ENCODE measurements at places on chromosomes 6 and 20.

DNA sequence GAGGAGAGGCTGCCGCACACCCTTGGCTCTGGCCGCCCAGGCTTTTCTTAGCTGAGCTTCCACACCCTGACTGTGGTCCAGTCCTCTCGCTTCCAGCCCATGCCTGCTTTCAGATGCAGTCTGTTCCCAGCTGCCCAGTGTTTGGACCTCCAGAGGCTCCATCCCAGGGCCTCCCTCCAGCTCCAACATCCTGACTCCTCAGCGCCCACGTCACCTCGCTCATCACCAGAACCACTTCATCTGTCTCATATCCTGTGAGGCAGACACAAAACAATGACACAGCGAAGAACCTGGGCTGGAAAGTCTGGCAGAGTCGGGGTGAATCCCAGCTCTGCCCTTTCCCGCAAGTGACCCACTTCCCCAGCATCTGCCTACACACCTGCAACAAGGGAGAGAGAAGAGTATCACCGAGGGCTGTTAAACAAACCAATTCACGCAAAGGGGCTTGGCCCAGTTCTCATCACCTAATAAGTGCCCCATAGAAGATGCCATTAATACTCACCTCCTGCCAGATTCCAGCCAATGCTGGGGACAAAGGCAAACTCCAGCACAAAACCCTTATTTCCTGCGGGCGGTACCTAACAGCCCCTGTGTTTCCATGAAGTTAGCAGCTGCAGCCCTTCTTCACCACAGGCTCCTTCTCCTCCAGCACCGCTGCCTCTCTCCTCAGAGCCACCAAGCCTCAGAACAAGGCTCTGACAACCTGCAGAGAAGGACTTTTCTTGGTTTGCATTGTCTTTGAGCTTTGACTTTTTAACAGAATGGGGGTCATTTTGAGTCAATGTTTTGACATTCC, 133.4 kb upstream of the CDH4 start:
- no peak for DNase-seq

DNA sequence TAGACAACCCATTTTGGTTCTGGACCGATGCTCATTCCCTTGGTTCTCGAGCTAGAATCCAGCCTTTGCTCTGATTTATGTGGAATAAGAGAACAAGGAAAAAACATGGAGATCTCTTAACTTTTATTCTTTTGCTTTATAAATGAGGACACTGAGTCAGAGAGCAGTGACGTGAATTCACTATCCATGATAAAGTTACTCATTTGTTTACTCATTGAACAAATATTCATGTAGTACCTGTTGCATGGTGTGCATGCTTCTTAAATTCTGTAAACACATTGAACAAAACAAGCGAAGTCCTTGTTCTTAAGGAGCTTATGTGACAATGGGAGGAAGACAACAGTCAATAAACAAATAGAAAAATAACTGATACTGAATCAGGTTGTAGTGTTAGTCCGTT, 56.9 kb downstream of the BMP2 start:
- DNase-seq: no peak

DNA sequence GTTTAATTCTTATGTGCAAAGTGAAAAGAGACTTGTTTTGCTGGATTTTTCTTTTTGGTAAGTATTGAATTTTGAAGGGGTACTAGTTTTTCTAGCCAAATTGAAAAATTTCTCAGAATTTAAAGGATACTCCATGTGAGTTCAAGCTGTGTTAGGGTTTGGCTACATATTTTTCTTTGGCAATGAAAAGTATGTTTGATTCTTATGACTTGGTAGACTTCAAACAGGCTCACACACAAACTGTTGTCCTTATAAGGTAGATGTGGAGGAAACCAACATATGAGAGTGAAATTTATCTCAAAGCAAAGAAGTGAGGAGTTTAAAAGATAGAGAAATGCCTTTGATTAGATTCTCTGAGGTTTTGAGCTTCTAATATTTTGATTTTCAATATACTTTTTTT, 356.7 kb downstream of the BCKDHB start:
- no peak for DNase-seq

GRCh38 chr6:163165922-163166321, 248.6 kb upstream of the QKI start:
- no peak for DNase-seq

DNA sequence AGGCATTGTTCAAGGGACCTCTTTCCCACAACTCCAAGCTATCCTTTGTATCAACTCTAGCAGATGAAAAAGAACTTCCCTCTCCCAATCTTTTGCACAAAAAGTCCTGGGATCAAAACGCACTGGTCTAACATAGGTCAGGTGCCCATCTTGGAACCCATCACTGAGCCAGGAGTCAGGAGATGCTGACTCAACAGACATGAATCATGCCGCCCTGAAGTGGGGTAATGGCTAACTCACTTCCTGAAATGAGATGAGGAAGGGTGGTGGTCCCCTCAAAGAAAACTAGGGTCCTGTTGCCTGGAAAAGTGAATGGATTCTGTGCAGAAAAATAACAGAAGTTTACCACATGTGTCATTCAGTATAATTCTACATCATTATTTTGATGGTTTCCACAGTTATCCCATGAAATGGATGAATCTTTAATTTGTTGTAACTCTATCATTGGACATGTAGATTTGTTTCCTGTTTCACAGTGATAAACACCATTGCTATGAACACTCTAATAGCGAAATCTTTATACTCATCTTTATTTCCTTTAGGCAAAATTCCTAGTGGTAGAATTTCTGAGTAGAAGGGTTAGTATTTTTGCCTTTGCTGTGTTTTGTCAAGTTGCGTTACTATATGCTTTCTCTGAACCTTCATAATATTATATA, 151.3 kb downstream of the SLC16A10 start:
- DNase-seq: no peak

DNA sequence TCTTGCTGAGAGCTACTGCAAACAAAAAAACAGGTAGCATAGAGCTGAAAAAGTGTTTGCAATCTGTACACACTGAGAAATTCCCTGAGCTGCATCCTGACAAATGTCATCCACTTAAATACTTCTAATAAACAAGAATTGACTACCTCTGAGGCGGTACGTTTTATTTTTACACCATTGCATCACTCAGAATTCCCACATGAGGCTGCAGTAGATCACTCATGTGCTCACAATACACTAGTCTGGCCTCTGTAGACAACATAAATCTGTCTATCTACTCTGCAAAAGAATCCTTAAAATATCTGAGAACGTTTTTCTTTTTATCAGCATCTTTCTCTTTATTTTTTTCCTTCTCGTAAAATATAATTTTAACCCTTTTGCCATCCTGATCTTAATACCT, 661.4 kb downstream of the EPHA7 start:
- DNase-seq: no peak

- DNase-seq: no peak
Measured at GRCh38 chr6:89505847-89506246, 72.9 kb downstream of the ANKRD6 start.

Measured in stimulated activated CD4-positive, alpha-beta T cell treated with anti-CD3 and anti-CD28 coated beads, TNF-alpha, amount 100 ng/mL, for 24 hours (primary cell).